Muscle of leg (tissue), 16 donors: ENCODE measurements at places on chromosomes 6 and 20. TPM values are rescaled to one million over a fixed set of nuclear protein-coding genes. Genes with fewer than 3 reads are reported as not detected.

The HTR1B gene
- polyA plus RNA-seq = 0.28 TPM

The NOX3 gene
- not detected for polyA plus RNA-seq

The MEI4 gene
- polyA plus RNA-seq = 0.08 TPM

GRCh38 chr20:5844063-5844681 is 94.0 kb downstream of the SHLD1 start:
- H3K36me3 ChIP-seq = no peaks in the 10 kb centered on the region
- H3K27me3 ChIP-seq = no peaks in the 10 kb centered on the region
- DNase-seq = no peak
- H3K27ac ChIP-seq = no peak overlapping the region

- H3K27me3 ChIP-seq = no peaks in the 10 kb centered on the region
- DNase-seq = peak; percentile 78
- no peaks in the 10 kb centered on the region for H3K36me3 ChIP-seq
- peak overlapping the region; percentile 35 for H3K27ac ChIP-seq
These were observed 382.6 kb downstream of the SMOC2 start for GRCh38 chr6:168823397-168824212.

DNA sequence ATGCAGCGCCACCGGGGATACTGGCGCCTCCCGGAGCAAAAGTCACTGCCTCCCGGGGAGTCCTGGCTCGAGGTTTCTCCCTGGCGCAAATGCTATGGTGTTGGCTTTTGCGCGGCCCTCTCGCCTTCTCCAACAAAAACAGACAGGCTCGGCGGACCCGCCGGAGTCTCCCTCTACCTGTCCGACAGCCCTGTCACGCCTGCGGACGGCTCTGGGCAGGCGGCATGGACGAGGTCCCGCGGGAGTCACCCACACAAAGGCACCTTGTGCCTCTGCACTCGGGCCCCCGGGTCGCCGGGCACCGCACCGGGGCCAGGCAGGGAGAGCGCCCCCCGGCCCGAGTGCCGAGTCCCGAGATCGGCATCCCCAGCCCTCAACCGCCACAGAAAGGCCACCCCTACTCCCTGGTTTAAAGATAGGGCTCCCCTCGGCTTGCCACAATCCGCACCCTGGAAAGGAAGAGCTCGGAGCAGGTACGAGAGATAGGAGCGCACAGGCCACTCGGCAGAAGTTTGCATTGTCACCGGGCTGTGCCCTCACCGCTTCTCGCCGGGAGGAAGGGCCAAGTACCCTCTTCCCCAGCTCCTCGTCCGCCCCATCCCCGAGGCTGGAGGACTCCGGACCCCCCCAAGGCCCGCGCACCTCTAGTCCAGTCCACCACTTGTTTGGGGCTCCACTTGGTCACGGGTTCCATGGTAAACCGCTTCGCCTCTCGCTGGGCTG is 903 bp downstream of the CNKSR3 start:
- DNase-seq = peak; percentile 58
- H3K27ac ChIP-seq = peak overlapping the region; percentile 96
- H3K27me3 ChIP-seq = no peaks in the 10 kb centered on the region
- H3K36me3 ChIP-seq = peaks cover 2% of the 10 kb centered on the region
- H3K4me3 ChIP-seq = peak overlapping the region; percentile 92
- H3K4me1 ChIP-seq = peaks cover 14% of the 10 kb centered on the region
